ENCODE measurements at places on chromosomes 4 and X. TPM values are rescaled to one million over a fixed set of nuclear protein-coding genes. Genes with fewer than 3 reads are reported as not detected.
A peak's percentile ranks its signal among the peaks of the same experiment; 100 is the strongest.

- peak; percentile 38 for DNase-seq
Observed at GRCh38 chrX:118974908-118975671, 672 bp downstream of the LONRF3 start.

GRCh38 chr4:54904953-54905352, 220.4 kb downstream of the KDR start:
- DNase-seq = no peak

DNA sequence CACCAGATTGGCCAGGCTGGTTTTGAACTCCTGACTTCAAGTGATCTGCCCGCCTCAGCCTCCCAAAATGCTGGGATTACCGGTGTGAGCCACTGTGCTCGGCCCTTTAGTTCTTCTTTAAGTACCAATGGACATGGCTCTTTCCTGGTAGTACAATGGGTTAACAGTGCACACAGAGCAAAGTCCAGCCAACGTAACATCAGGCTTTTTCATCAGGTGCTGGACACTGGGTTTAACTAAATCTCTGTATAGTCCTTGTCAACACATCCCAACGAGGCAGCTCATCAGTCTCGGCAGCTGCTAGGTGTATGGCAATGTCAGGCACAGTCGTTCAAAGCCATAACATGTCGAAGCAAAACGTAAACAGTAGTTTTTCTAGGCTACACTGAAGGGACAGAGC, 93.8 kb downstream of the HDAC8 start:
- DNase-seq = no peak

GRCh38 chrX:110853610-110854009, 58.0 kb upstream of the CHRDL1 start:
- no peak for DNase-seq

- DNase-seq = no peak
Observed at GRCh38 chr4:100843910-100844309, 326.1 kb upstream of the EMCN start.

- DNase-seq = no peak
Observed at GRCh38 chr4:58776627-58777026, 1666.4 kb upstream of the IGFBP7 start.

GRCh38 chrX:19358521-19358920, 14.8 kb downstream of the PDHA1 start:
- DNase-seq = no peak

- no peak for DNase-seq
Observed at GRCh38 chrX:39311646-39312045, 510.4 kb downstream of the MID1IP1 start.

- DNase-seq = no peak
Observed at GRCh38 chr4:114040319-114041116, 61.1 kb upstream of the ARSJ start.

GRCh38 chr4:65669111-65670019, 924 bp downstream of the EPHA5 start:
- peak; percentile 25 for DNase-seq

GRCh38 chr4:92864096-92864495, 560.3 kb downstream of the GRID2 start:
- DNase-seq = no peak

DNA sequence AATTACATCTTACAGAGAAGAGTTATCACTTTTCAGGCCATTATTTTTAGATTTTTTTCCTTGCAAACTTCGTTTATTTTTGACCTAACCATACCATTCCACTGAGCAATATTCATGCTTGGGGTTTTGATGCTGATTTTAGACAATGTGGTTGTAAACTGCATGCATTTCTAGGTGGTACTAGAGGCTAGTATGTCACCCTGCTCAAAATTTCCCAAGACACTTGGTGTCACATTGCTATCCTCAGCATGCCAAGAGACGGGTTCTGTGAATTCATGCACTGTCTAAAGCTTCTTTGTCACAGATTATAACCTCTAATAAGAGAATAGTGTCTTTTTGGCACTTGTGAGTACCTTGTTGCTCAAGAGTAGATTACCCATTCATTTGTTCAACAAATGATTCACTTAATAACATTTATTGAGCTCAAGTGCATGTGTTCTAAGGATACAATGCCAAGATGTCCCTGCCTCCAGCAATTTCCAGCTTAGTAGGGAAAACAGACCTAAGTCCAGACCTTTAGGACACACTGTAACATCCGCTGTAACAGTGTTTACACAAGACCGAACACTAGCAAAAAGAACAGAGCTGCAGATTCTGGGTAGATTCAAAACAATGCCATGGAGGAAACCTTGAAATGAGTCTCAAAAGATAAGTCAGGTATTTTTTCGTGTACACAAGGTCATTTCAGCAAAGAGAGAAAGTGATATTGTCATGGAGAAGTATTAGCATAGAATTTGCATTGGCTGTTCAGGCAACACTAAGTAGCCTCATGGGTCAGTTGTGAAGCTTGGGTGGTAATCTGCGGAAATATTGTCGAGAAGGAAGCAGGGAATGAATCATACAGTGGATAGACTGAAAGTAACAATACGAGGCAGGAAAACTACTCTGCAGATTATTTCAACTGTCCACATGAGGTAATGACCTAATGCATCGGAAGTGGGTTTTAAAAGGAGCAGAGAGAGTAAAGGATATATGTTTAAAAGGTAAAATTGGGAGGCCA, 515.1 kb upstream of the ZFP42 start:
- DNase-seq = no peak

DNA sequence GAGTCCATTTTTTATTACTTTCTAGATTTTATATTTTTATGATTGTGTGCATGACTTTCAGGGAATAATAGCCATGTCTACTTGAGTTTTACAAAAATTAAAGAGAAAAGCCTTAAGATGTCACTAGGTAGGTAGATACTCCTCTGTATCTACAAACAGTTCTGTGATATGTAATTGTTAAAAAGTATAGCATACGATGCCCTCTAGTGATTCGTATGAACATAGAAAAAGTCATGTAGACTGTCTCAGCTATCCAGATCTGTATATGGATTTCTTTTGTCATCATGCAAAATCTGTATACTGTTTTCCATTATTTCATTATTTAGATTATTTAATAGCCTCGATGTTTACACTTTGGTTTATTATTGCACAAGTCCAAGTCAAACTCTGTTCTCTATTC, 856.6 kb downstream of the CENPC start:
- no peak for DNase-seq

DNA sequence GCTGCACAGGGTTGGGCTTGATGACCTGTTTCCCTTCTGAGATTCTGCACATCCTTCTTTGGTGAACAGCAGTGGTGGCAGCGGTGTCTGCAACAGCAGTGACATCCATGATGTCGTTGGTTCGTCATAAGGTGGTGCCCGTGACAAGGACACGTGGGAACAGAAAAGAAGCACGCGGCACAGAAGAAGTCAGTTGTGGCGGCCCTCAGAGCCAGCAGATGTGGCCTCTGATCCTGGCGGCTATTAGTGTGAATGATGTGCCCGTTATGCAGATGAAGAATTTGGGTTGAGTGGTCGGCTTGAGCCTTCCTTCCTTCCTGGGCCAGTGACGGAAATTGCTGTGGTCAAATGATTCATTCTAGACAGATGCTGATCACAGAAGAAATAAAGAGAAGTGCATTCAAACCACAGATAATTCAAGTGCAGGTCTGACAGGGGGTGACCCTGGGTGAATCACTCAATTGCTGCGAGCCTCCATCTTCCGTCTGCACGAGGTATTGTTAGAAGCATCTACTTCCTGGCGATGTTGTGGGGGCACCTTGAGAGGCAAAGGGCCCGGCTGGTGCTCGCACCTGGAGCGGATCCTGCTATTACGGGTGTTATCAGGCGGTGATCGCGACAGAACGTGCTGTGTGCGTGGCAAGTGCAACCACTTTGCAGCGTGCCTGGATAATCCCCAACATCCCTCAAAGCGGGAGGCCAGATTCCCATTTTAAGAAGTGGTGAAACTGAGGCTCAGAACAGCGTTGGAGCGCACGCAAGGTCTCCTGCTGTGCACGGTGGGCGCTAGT, 215.2 kb upstream of the PSAPL1 start:
- DNase-seq = no peak

- DNase-seq = no peak
Observed at GRCh38 chr4:52604215-52604614, 54.9 kb downstream of the USP46 start.

- no peak for DNase-seq
Observed at GRCh38 chrX:71103110-71103983, 3.2 kb downstream of the CXorf65 start.

- no peak for DNase-seq
Observed at GRCh38 chr4:122758033-122758432, 25.5 kb downstream of the BBS12 start.

DNA sequence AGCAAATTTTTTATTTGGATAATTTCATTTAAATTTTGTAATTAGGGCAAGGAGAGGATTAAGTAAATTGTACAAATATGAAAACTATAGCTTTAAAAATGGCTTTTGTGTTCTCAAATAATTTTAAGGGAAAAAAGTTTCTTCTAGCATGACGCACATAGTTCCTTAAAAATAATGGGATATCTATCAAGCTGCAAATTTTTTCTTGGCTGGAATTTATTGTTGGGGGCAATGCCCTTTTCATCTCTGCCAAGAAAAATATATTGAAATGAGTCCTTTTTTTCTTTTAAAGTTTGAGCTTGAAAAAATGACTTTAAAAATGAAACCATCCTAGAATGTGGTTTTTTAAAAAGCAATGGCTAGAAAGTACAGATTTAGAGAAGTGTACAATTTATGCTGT, 154.4 kb upstream of the UGT8 start:
- DNase-seq = no peak

GRCh38 chr4:100935090-100935489, 412.2 kb downstream of the PPP3CA start:
- no peak for DNase-seq

DNA sequence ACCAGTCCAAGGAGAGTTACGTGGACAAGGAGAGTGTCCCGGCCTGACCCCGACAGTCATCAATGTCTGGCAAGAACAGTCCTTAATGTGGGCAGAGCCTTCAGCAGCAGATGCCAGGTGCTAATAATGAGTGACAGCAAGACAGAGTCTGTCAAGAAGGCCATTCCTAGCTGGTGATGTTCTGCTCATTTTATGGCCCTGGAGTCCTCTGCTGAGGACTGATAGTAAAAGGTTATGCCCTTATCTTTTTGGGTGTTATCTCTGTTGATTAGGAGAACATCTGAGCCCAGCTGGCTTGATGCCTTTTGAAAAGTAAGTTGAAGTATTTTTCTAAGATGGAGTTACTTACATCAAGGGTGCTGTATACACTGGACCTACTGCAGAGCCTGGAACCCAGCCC, 67.3 kb downstream of the SLC34A2 start:
- no peak for DNase-seq

GRCh38 chr4:22876270-22876669, 183.5 kb downstream of the GBA3 start:
- DNase-seq = no peak

DNA sequence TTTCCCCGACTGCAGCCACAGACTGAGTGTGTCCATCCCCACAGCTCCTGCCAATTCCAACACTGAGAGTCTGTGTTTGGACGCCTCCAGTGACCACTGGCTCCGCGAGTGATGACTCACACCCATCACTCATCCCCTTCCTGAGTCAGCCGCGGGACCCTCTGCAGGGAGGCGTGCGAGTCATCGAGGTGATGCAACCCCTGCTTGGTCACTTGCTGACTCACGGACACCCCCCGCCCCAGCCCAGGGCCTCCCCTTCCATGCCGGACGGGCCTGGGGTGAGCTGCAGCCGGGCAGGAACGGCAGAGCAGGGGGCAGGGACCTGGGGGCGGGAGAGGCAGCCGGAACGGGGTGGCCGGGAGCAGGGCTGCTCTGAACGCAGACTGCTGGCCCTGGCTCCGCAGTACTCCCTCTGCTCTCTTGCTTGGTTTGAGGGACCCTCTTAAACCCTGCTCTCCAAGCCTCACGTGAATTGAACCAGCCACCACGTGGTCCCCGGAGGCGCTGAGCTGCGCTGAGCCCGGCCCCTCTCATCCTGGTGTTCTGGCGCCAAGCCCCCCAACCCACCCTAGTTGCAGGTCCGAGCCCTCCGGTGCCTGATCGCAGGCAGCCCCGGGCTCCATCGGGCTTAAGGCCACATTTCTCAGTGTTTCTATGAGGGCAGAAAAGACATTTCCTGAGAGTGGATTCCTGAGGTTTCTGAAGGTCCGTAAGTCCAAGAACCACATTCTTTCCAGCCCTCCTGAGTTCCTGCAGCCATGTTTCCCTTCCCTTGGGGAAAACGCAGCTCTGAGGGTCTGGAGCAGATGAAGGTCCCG, 32.4 kb downstream of the FGFRL1 start:
- peak; percentile 89 for DNase-seq

DNA sequence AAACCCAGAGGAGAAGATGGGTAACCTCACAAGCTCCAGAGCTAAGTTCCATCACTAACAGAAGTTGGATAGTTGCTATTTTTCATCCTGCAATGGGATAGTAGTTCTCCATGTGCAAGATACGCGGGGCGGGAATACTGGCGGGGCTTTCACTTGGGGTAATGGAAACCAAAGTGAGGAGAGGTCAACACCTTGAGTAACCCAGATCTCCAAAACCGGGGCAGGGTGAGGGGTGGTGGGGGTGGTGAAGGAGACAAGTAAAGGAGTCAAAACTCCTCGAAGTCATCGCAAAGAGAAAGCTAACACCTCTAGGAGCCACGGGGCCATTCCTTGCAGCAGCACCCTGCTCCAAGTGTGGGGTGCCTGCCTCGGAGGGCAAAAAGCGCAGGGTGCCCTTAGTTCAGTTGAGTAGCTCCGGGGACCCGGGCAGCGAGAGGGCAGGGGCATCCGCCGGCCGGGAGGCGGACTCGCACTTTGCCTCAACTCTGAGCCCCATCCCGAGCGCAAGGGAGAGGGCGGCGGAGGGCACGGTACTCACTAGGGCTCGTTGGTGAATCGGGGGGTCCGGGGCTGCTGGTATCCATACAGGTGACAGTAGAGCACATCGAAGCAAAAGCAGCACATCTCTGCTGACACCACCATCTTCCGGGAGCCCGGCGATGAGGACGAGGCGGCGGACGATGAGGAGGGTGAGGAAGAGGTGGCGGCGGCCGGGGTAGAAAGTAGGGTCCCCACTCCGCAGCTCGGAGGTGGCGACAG, 645 bp downstream of the AMMECR1 start:
- no peak for DNase-seq

- DNase-seq = no peak
Observed at GRCh38 chrX:109463784-109464183, 18.1 kb downstream of the GUCY2F start.

GRCh38 chr4:143025081-143025704, 159.5 kb upstream of the USP38 start:
- no peak for DNase-seq

- DNase-seq = no peak
Observed at GRCh38 chr4:40262077-40262528, 65.3 kb downstream of the RHOH start.

DNA sequence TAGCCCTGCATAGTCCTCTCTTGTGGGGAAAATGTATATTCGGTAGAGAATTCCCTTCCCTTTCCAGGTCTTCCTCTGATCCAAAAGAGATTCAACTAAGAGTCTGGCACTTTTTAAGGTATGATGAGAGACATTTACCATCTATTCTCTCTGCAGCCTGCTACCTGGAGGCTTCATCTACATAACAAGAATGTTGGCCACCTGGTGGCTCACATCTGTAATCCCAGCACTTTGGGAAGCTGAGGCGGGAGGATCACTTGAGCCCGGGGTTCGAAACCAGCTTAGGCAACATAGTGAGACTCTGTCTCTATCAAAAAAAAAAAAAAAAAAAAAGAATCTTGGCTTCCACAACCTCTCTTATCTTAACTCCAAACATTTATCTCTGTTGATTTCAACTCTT, 40.4 kb upstream of the NOCT start:
- DNase-seq = no peak

The MBTPS2 gene
- 12.6 TPM for polyA plus RNA-seq

The ZNF732 gene
- 0.37 TPM for polyA plus RNA-seq

The ANAPC10 gene
- 18.3 TPM for polyA plus RNA-seq

The EREG gene
- 0.04 TPM for polyA plus RNA-seq

The DRD5 gene
- not detected for polyA plus RNA-seq

The SSX4 gene
- polyA plus RNA-seq = not detected

The AFM gene
- not detected for polyA plus RNA-seq

The TLL1 gene
- 2.4 TPM for polyA plus RNA-seq

Measured in ovary (tissue), 10 donors.